Stimulated activated CD4-positive, alpha-beta T cell treated with anti-CD3 and anti-CD28 coated beads, TNF-alpha, amount 100 ng/mL, for 4 hours (primary cell): ENCODE measurements at places on chromosomes 3 and 15.
A peak's percentile ranks its signal among the peaks of the same experiment; 100 is the strongest.

- no peak for DNase-seq
Observed at GRCh38 chr15:90003736-90004135, 2.6 kb downstream of the ZNF710 start.

- no peak for DNase-seq
Observed at GRCh38 chr15:78537266-78537905, 2.9 kb upstream of the PSMA4 start.

- no peak for DNase-seq
Observed at GRCh38 chr15:81170511-81170910, 26.2 kb upstream of the IL16 start.

DNA sequence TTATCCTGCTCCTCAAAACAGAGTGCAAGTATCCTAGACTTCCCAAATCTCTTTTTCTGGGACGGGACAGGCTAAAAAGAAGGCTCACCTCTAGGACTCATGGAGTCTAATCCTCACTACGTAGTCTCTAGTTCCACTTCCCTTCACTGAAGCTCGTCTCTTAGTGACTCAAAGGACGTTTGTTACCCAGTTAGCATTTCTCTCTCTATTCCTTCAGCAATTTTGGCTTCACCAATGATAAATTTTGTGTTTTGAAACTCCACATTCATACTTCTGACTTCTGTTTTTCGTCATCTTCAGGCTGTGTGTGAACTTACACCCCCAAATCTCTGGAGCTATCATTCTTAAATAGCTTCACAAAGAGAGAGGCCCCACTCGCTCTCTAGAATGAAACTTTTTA, 627.1 kb downstream of the NAALADL2 start:
- no peak for DNase-seq

- no peak for DNase-seq
Observed at GRCh38 chr3:94398036-94398435, 335.2 kb downstream of the NSUN3 start.

GRCh38 chr3:172836390-172836997, 86.0 kb downstream of the ECT2 start:
- no peak for DNase-seq

- DNase-seq, result no peak
Observed at GRCh38 chr15:73926219-73927002, at the start of gene LOXL1. Gene LOXL1 (plus strand): TSS chr15:73926462. CDS start chr15:73926784, 322 bp downstream.

DNA sequence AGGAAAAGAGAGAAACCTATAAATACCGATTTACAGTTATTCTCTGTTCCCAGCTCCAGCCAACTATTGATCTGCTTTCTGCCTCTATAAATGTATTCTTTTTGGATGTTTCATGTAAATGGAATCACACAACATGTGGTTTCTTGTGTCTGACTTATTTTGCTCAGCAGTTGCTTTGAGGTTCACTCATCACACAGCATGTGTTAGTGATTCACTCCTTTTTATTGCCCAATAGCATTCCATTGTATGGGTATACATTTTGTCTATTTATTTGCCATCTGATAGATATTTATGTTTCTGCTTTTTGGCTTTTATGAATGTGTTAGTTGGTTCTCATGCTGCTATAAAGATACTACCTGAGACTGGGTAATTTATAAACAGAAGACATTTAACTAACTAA, 23.6 kb downstream of the CCR1 start:
- DNase-seq, result no peak

GRCh38 chr15:73930371-73930770, 4.1 kb downstream of the LOXL1 start:
- no peak for DNase-seq

DNA sequence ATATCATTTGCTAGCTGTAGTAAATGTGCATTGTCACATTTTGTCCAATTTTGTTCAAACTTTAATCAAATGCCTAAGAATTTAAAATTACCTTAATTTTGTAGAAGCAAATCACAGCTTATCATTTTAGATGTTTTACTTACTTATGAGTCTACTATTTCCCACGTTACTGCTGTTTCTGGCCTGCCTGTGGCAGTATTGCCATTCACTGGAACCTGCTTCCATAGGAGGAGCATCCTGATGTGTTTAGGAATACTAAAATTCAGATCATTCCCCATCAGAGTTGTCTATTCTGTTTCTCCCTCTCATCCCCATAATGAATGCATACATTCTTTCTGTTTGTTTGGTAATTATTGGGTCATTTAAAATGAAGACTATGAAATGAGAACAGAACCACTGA, 119.5 kb upstream of the SNRPN start:
- no peak for DNase-seq

DNA sequence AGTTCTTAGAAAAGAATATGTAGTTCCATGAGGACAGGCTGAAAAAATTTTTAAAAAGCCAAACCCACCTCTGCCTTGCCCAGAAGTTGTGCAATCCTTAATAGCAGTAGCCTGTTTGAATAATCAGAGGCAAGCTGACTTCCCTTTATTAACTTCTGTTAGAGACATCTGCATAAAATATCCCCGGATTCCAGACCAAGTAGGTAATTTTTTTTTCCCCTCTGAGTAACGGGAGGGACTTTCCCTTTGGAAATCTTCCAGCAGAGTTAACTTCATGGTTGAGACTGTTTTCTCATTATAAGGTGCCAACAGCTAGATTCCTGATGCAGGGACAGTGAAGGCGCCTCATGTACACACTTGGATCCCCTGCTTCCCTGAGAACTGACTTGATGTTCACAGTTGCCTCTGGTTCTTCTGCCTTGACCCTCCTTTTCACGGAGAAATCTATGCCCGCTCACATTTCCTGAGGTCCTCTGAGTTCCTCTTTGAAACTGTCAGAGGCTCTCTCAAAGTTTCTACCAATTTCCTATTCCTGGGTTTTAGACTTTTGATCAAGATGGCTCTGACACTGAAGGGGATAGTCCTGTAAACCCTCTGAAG, 227.6 kb upstream of the BHLHE40 start:
- DNase-seq, result no peak

DNA sequence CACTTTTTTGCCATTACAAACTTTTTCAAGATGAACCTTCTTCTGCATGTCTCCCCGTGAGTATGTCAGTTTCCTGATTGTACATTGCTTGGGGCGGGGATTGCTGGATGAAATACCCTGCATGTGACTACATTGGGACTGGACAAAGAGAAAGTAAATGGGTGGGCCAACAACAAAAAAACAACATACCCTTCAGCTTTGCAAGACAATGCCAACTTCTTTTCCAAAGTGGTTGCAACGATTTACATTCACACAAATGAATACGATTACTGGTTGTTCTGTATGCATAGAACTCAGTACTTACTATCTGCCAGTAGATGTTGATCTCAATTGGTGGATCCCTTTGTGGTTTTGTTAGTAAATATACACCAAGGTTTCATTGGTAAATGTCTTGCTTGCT, 908.4 kb downstream of the AGBL1 start:
- no peak for DNase-seq

GRCh38 chr3:27391796-27392195, 22.6 kb upstream of the NEK10 start:
- no peak for DNase-seq

- DNase-seq, result no peak
Observed at GRCh38 chr3:158333736-158334135, 223.8 kb downstream of the RSRC1 start.

DNA sequence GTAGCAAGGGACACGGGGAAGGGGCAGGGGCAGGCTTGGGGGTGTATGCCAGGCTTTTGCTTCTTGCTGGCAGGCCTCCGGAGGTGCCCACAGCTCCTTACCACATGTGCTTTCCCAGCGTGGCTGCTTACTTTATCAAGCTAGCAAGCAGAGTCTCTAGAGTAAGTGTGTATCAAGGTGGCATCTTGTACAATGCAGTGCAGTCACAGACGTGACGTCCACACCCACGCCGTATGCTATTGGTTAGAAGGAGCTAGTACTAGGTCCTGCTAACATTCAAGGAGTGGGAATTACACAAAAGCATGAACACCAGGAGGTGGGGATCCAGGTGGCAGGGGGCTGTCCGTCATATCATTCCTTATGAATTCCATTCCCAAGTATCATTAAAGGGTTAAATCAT, 15.3 kb upstream of the AGBL1 start:
- no peak for DNase-seq

- DNase-seq, result no peak
Observed at GRCh38 chr15:68429691-68430470, 2.1 kb downstream of the ITGA11 start.

DNA sequence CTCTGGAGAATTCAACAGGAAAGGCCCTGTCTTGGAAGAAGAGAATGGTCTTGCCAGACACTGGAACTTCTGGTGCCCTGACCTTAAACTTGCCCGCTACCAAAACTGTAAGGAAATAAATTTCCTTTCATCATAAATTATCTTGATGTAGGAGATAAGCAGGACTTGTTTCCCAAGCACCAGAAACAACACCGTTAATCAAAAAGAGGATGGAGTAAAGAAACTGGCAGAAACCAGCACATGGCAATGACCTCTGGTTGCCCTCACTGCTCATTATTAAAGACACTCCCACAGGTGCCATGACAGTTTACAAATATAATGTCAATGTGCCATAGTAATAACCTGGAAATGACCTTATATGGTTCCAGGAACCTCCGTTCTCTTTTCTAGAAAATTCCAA, 426.1 kb downstream of the EDEM1 start:
- no peak for DNase-seq

DNA sequence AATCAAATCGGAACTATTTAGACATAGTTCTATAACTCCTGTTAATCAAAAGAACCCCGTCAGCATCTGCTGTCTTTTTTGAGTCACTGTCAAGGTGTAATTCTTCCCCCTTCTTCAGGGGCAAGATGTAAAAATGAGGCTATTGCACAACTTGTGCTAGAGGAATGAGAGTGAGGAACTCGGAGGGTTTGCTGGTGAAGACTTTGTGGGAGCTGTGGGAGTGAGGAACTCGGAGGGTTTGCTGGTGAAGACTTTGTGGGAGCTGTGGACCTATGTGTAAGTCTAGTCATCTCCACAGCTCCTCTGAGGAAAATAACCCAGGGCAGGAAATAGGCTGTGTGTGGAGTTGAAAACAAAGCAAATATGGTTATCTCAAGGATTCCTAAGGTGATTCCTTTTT, 2.5 kb upstream of the CERS3 start:
- no peak for DNase-seq

GRCh38 chr3:167653155-167653554, 587 bp downstream of the WDR49 start:
- DNase-seq, result no peak

DNA sequence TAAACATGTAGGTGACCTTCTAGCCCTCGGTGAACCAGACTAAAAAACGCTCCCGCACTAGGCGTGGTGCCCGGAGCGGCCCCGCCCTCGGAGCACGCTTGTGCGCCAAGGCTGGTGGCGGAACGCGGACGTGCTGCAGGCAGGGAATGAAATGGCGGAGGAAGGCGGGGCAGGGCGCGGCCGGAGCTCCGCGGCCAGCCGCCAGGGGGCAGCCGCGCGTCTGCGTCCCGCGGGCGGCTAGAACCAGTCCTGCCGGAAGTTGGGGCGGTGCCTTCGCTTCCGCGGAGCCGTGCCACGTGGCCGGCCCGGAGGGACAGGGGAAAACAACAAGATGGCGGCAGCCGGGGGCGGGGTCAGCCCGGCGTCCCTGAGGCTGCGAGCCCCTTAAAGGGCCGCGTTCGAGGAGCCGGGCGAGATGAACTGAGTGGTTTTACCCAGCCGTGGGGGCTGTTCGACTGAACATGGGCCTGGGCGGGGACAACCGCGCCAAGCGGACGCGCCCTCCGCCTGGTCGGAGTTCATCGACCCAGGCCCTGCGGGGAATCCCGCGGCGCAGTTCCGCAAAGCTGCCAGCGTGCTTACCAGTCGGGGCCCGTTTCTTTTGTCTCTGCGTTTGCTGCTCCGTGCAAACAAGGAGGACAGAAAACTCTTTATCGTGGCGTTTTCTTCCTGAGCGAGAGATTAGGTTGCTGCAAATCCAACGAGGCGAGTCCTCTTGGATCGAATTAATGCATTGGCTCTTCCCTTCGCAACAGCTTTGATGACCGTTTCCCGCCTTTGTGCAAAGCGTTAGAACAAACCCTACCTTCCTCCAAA, 90.9 kb upstream of the CHD2 start:
- DNase-seq, result peak; percentile 96

- no peak for DNase-seq
Observed at GRCh38 chr3:59774000-59774399, 724.2 kb upstream of the CFAP20DC start.

DNA sequence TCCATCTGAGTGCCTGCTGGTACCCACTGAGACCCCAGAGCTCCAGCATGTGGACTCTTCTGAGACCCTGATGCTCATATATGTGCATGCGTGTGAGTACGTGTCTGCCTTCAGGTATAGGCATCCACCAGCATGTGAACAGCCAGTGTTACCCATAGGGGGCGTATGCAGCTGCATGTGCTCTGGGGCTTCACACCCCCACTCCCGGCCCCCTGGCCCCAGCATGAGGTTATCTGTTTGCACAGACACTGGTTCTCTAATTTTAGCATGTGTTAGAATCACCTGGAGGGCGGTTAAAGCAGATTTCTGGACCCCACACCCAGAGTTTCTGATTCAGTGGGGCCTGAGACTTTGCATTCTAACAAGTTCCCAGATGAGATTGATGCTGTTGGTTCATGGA, 824 bp upstream of the CILP start:
- peak; percentile 3 for DNase-seq

DNA sequence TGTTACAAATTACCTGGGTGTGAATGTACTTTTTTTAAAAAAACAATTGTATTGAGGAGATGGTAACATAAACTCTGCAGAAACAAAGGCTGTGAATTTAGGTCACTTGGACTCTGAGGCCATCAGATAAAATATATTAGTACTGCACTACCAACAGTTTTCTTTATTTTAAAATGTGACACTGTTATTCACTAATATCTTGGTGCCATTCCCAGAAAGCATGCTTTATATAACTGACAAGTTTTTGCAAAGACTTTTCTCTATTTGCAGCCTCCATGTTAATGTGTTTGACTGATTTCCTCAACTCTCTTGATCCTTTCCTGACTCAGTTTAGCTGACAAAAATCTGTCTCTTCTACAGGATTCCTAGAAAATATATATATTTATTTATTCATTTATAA, 26.5 kb upstream of the ACTL6A start:
- DNase-seq, result no peak

DNA sequence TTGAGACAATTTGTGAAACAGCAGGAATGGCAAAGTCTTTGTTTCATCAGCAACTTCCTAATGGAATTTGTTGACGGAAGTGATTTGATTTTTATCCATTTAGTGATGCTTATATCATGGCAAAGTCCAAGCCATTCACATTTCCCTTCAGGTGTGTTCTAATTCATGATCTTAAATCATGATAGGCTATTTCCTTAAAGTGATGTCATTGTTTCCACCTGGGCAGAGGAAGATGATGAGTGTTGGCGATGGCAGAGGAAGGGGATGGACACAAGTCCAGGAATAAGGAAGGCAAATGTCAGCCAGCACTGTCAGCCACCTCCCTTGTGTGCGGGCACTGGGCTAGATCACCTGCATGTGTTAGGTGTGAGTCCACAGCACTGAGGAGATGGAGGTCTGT, 49.9 kb downstream of the EEFSEC start:
- no peak for DNase-seq

- no peak for DNase-seq
Observed at GRCh38 chr15:65841121-65841930, 28.0 kb upstream of the RAB11A start.

DNA sequence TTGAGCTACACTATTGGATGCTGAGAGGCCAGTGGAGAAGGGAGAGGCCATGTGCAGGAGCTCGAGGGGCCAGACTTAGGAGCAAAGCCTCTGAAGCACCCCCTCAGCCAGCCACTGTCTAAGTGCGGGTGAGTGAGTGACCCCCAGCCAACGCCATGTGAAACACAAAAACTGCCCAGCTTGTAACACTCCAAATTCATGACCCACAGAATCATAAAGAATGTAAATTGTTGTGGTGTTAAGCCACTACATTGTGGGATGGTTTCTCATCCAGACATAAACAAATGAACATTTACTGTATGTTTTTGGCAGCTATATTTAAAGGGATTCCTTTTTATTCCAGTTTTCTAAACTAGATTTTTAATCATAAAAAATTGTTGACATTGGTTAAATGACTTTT, 27.2 kb upstream of the TMEM158 start:
- DNase-seq, result no peak
